ENCODE measurements at places on chromosomes 2 and 18. TPM values are rescaled to one million over a fixed set of nuclear protein-coding genes. Genes with fewer than 3 reads are reported as not detected.

- peaks cover 7% of the 10 kb centered on the region for H3K36me3 ChIP-seq
- H3K4me1 ChIP-seq, result no peaks in the 10 kb centered on the region
- DNase-seq, result no peak
- H3K27ac ChIP-seq, result peak overlapping the region; percentile 50
- no peaks in the 10 kb centered on the region for H3K27me3 ChIP-seq
These were observed 71.1 kb downstream of the PIK3C3 start for GRCh38 chr18:42025974-42026625.

NDUFS1 gene
- 31.3 TPM for polyA plus RNA-seq

DNA sequence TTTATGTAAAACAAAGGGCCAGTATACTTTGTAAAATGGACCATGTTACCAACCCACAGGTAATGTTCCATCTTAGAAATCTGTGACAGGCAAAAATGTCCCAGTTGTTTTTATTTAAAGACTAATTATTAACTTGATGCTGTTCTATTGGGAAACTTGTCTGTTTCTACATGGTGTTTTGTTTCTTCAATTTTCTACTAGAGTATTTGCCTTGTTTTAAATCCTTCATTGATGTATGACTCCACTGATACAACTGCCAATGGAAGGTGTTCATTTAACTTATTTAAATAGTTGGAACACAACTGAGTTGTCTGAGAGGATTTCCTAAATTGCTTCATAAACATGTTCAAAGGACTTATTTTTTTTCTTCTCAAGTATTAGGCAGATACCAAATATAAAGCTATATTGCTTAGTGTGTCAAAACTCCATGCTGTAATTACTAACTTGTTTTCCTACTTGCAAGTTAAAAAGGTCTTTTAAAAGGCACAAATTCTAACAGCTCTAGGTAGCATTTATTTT lies 152.0 kb upstream of the XPO1 start:
- peaks cover 17% of the 10 kb centered on the region for H3K4me1 ChIP-seq
- no peaks in the 10 kb centered on the region for H3K36me3 ChIP-seq
- DNase-seq, result no peak
- H3K27me3 ChIP-seq, result no peaks in the 10 kb centered on the region
- H3K27ac ChIP-seq, result no peak overlapping the region
- H3K4me3 ChIP-seq, result no peak overlapping the region

DNA sequence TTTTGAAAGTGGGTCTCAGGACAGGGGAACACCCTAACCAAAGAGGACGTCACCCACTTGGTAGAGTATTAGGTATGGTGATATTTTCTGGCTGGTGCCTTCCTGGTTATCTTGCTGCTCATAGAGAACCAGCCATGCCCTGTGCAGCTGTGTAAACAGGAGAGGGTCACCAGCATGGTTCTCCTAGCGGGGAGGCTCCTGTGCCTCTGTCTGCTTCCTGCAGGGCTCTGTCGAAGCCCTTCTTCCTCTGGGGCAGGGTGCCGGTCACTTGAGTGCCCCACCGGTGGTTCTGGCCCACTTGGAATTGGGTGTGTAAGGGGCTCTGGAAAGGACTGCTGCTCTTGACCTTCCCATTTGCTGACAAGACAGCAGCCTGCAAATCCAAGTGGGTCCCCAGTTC lies 131.6 kb upstream of the MSH6 start:
- peaks cover 5% of the 10 kb centered on the region for H3K27me3 ChIP-seq
- no peaks in the 10 kb centered on the region for H3K36me3 ChIP-seq
- H3K4me3 ChIP-seq, result no peak overlapping the region
- H3K27ac ChIP-seq, result no peak overlapping the region
- peaks cover 39% of the 10 kb centered on the region for H3K4me1 ChIP-seq
- no peak for DNase-seq

CD8B2 gene
- polyA plus RNA-seq, result not detected

- no peaks in the 10 kb centered on the region for H3K36me3 ChIP-seq
- H3K4me1 ChIP-seq, result peaks cover 74% of the 10 kb centered on the region
- DNase-seq, result no peak
- no peak overlapping the region for H3K27ac ChIP-seq
- H3K27me3 ChIP-seq, result no peaks in the 10 kb centered on the region
These were observed 14.6 kb downstream of the FBXO11 start for GRCh38 chr2:47891369-47892337.

DNA sequence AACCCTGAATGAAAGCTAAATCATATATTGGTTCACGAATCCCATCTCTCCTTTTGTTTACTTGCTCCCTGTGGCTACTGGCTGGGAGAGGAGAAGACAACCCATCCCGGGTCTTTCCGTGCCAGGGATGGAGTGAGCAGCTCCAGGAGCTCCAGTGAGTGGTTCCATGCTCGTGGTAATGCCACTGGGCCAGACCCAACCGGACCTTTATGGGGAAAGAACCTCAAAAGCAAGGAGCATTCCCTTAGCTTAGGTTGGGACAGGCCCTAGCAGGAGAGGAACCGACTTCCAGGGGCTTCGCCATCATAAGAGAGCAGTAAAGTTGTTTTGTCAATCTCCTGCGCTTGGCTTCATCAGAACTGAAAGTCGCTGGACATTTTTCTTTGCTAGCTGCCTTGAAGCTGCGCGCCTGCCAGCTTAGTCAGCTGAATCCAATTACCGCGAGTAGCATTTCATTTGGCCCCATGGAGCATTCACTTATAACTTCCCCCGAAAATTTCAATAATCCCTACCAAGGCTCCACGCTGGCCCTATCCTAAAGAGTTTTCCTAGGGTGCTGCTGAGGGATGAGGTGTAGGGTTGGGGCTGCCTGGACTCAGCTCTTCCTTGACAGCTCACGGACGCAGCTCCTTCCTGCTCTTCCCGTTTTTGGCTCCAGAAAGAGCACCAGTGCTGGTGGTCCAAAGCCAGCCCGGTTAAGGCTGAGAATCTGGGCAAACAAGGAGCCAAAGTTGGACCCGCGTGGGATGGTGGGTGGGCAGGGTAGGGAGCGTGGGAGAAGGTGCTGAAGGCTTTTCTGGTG lies 4.9 kb downstream of the HOXD3 start:
- no peak overlapping the region for H3K27ac ChIP-seq
- H3K4me1 ChIP-seq, result peaks cover 23% of the 10 kb centered on the region
- H3K27me3 ChIP-seq, result peaks cover 81% of the 10 kb centered on the region

GRCh38 chr2:229634601-229635370 lies 79.6 kb downstream of the DNER start:
- DNase-seq, result no peak
- peaks cover 13% of the 10 kb centered on the region for H3K27me3 ChIP-seq
- H3K4me1 ChIP-seq, result no peaks in the 10 kb centered on the region
- H3K4me3 ChIP-seq, result no peak overlapping the region

GRCh38 chr18:50397023-50397422 lies 22.2 kb downstream of the SKA1 start:
- H3K36me3 ChIP-seq, result no peaks in the 10 kb centered on the region
- DNase-seq, result no peak
- peaks cover 7% of the 10 kb centered on the region for H3K4me1 ChIP-seq
- H3K27me3 ChIP-seq, result peaks cover 24% of the 10 kb centered on the region
- H3K27ac ChIP-seq, result no peak overlapping the region

CNTNAP5 gene
- polyA plus RNA-seq, result not detected

TXNDC2 gene
- polyA plus RNA-seq, result 0.19 TPM

DPP10 gene
- not detected for polyA plus RNA-seq

PSMA8 gene
- 2.8 TPM for polyA plus RNA-seq

DNA sequence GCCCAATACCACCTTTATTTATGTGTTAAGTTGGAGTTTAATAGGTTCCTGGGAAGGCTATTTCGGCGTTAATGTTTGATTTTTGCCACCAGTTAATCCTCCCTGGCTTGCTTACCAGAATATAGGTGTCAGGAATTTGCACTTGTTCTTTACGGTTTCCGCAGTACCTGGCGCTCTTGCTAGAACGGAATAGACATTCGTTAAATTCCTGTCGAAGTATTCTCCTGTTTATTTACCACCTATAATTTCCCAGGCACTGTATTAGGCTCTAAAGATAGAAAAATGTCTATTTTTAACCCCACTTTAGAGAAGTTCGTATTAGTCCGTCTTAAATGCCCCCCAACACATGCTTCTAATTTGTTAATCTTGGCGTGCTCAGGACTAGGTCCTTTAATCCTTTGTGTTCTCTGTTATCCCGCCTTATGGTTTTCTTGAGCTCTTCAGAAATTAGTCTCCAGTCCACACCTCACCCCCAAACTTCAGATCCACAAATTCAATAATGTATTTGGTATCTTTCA lies 575 bp downstream of the CCDC150 start:
- no peak overlapping the region for H3K27ac ChIP-seq
- peaks cover 21% of the 10 kb centered on the region for H3K4me1 ChIP-seq
- H3K4me3 ChIP-seq, result peak overlapping the region; percentile 92
- DNase-seq, result no peak

- no peak for DNase-seq
- H3K27me3 ChIP-seq, result no peaks in the 10 kb centered on the region
- no peak overlapping the region for H3K4me3 ChIP-seq
- H3K4me1 ChIP-seq, result no peaks in the 10 kb centered on the region
- no peaks in the 10 kb centered on the region for H3K36me3 ChIP-seq
- no peak overlapping the region for H3K27ac ChIP-seq
These were observed 714.0 kb upstream of the ID2 start for GRCh38 chr2:7967707-7968405.

- no peak for DNase-seq
- H3K27ac ChIP-seq, result peak overlapping the region; percentile 52
- no peaks in the 10 kb centered on the region for H3K36me3 ChIP-seq
- H3K4me3 ChIP-seq, result no peak overlapping the region
- H3K4me1 ChIP-seq, result peaks cover 35% of the 10 kb centered on the region
- H3K27me3 ChIP-seq, result no peaks in the 10 kb centered on the region
These were observed 145.7 kb downstream of the SMAD7 start for GRCh38 chr18:48804856-48805610.

DNA sequence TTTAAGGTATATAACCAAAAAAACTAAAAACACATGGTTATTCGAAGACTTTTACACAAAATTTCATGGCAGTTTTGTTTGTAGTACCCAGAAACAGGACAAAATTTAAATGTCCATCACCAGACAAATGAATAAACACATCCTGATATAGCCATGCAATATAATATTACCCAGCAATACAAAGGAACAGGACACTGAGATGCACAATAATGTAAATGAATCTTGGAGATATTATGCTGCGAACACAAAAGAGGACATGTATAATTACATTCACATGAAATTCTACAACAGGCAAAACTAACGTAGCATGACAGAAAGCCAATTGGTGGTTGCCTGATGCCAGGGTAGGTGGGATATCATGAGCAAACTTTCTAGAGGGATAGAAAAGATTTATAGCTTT lies 92.4 kb upstream of the OTX1 start:
- no peaks in the 10 kb centered on the region for H3K27me3 ChIP-seq
- DNase-seq, result no peak
- H3K4me1 ChIP-seq, result no peaks in the 10 kb centered on the region
- H3K36me3 ChIP-seq, result no peaks in the 10 kb centered on the region
- H3K27ac ChIP-seq, result no peak overlapping the region

DNA sequence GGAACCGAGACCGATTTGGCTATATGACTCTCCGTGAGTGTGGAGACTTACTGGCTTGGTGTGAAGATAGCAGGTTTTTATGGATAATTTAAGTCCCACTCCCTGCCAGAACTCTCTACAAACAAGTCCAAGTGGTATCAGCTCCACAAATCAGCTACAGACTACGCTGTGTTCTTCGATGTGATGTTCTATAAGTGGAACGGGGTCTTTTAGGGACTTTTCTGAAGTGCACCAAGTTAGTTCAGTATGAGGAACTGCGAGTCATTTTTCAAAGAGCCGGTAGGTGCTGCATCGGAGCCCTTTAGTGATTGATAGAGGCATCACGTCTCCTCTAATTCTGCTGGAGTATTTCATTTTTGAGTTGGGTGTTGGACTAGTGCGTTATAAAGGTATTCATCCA lies 107.1 kb downstream of the TSHZ1 start:
- no peaks in the 10 kb centered on the region for H3K36me3 ChIP-seq
- H3K4me3 ChIP-seq, result no peak overlapping the region
- no peak overlapping the region for H3K27ac ChIP-seq
- no peak for DNase-seq
- peaks cover 12% of the 10 kb centered on the region for H3K27me3 ChIP-seq

DNA sequence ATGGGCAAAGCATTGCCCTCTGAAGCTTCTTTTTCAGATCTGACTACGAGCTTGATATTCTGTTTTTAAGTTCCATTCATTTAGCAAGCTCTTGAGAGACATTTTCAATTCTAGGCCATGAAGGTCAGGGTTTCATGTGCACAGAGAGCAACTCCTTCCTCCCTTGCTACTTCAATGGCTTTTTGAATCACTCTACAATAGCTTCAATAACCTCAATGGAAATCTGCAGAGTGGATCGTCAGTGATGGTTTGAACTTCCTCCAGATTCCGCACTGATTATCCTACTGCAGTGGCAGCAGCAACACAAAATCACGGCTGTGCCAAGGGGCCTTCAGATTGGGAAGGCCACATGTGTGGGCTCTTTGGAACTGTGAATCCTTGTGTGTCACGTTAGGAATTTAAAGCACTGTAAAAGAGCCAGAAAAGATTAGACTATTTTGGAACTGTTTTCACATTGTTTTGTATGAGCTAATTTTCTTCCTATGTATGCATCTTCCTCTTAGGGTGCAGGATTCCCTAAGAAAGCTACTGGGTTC lies 88.4 kb upstream of the MGAT4A start:
- H3K4me1 ChIP-seq, result peaks cover 10% of the 10 kb centered on the region
- H3K4me3 ChIP-seq, result no peak overlapping the region
- no peaks in the 10 kb centered on the region for H3K36me3 ChIP-seq
- H3K27me3 ChIP-seq, result peaks cover 31% of the 10 kb centered on the region

DNA sequence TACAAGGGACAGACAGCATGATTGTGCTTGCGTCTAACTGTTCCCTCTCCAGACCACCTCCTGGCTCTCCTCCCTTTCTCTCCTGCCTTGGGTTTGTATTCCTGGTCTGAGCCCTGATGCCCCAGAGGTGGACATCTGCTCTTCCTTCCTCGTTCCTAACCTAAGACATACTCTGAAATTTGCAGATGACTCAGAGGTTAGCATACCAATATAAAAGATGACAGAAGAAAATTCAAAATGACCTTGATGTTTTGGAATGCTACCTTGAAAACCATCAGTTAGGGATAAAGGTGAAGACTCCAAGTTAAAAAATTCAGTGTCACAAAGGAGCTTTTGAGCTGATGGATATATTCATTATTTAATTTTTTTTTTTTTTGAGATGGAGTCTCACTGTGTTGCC lies 12.9 kb downstream of the SMYD1 start:
- no peaks in the 10 kb centered on the region for H3K27me3 ChIP-seq
- H3K27ac ChIP-seq, result no peak overlapping the region
- no peak for DNase-seq
- H3K36me3 ChIP-seq, result no peaks in the 10 kb centered on the region

FIGN gene
- not detected for polyA plus RNA-seq

- H3K4me3 ChIP-seq, result no peak overlapping the region
- H3K27ac ChIP-seq, result no peak overlapping the region
- no peaks in the 10 kb centered on the region for H3K27me3 ChIP-seq
- no peak for DNase-seq
- no peaks in the 10 kb centered on the region for H3K4me1 ChIP-seq
- H3K36me3 ChIP-seq, result no peaks in the 10 kb centered on the region
These were observed 136.3 kb downstream of the ERBB4 start for GRCh38 chr2:212402316-212402715.

- H3K27ac ChIP-seq, result no peak overlapping the region
- H3K36me3 ChIP-seq, result no peaks in the 10 kb centered on the region
- no peak for DNase-seq
- no peak overlapping the region for H3K4me3 ChIP-seq
- H3K4me1 ChIP-seq, result no peaks in the 10 kb centered on the region
- no peaks in the 10 kb centered on the region for H3K27me3 ChIP-seq
These were observed 9.2 kb upstream of the BBS5 start for GRCh38 chr2:169469952-169470572.
